Non-pigmented ciliary epithelial cell (primary cell): ENCODE measurements at places on chromosomes 2 and 18.

GRCh38 chr2:69604026-69604678, 39.4 kb downstream of the AAK1 start:
- no peak for DNase-seq

DNA sequence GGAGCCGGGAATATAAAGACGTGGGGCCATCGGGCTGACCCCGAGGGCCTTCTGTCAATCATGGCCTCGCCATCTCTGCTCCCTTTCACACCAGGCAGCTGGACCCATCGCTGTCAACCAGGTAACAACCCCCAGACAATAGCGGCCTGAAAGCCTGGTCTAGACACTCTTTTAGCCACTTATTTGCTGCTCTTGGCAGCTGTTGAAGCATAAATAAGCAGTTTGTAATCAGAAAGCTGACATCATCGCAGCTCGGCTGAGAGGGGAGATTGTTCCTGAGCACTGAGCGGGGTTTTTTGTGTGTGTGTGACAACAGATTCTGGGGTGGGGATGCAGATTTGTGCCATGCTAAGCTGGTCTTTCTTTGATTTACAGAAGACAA, 423.6 kb upstream of the POU3F3 start:
- DNase-seq, result no peak

- DNase-seq, result no peak
Observed at GRCh38 chr18:37684590-37684989, 119.0 kb upstream of the CELF4 start.

DNA sequence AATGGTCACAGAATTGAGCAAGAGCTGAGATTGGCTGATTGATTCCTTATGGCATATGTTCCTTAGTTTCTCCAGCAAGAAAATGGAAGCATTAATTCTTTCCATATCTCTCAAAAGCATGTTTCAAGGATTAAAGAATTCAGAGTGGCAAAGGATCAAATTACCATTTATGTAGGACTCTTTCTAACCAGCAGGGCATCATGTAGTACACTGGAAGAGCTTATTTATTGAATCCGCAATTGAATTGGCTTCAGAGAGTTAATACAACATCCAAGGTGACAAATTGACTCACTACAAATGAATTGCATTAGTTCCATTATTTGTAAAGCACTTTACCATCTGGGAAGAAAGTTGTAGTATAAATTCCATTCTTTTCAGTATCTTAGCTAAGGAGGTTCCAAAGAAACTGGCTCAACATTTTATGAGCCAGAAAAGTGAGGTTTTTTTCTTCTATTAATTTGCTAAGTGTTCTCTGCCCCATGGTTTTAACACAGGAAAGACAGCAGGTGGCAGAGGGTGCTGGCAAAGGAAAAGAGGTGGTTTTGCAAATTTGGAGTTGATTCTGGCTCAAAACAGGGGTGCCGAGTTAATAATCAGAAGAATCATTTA, 409.9 kb downstream of the MTX2 start:
- no peak for DNase-seq

DNA sequence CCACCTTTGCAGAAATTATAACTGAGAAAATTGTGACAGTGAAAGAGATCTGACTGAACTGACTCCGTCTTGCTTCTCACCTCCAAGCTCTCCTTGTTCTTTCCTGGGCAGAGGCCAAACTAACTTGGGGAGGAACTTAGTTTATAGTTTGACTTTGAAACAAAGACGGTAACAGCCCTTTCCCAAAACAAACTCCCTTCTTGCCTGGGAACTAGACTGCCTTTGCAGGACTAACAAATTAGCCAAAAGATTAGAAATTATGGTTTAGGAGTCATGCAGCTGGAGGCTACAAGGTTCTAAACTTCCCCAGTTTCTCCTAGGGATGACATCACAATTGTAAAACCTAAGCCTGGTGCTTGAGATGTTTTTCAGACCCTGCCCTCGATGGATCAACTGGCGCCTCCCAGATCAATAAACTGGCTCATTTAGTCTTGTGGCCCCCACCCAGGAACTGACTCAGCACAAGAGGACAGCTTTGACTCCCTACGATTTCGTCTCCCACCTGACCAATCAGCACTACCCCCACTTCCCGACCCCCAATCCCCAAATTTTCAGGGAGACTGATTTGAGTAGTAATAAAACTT, 137.7 kb downstream of the ALPK2 start:
- no peak for DNase-seq

- DNase-seq, result no peak
Observed at GRCh38 chr2:228799208-228799588, 471.9 kb downstream of the PID1 start.

DNA sequence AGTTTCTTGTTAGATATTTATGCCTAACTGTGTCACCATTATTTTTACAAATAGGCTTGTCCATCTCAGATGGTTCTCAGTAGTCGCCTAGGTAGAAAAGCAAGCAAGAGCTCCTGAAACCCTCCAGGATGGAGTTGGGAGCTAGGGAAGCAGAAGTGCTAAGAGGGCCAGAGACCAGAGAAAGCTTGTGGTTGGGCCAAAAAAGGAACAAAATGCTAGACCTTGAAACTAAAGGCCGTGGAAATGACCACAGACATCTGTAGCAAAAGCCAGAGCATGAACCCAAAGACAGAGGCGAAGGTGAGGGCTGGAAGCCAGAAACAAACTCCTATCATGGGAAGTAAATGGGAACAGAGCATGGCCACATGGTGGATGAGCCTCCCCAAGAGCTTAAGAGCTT, 29.9 kb upstream of the RMDN2 start:
- no peak for DNase-seq

DNA sequence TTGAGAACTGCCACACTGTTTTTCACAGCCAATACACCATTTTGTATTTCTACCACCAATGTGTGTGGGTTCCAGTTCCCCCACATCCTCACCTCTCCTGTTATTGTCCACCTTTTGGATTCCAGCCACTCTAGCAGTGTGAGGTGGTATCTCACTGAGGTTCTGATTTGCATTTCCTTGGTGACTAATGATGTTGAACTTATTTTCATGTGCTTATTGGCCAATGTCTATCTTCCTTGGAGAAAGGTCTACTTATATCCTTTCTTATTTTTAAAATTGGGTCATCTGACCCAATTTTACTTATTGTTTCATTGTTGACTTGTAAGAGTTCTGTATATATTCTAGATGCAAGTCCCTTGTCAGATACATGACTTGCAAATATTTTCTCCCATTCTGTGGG, 9.1 kb upstream of the HPCAL1 start:
- DNase-seq, result no peak

DNA sequence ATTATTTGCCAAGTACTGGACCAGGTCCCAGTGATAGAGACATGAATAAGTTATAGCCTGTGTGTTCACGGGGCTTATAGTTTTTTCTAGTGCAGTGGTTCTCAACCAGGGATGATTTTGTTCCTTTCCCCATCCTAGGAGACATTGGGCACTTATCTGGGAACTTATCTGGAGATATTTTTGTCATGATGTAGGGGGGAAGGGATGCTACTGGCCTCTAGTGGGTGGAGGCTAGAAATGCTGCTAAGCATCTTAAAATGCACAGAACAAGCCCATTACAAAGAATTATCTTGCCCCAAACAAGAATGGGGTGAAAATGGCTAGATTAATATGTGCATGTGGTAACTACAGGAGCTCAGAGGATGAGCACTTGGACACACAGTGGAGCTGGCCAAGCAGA, 75.2 kb downstream of the KLHL29 start:
- no peak for DNase-seq
